ENCODE measurements at places on chromosomes 3 and 15.

GRCh38 chr3:9111866-9112265, 137.6 kb downstream of the SRGAP3 start:
- DNase-seq, result no peak

DNA sequence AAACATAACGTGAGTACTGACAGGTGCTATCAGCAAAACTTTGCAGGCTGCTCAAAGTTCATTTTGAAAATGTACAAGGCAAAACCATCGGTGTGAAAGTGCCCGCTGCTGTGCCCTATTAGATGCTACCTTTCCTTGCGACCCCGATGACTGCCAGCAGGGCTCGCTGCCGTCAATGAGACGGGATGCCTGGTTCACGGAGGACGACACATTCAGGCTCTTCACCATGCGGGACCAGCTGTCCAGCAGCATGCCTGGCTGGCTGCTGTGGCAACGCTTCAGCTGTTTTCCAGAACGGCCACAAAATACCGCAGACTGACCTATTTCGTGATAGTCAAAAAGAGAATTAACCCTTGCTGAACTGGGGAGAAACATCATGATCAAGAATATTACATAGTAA, 92.7 kb upstream of the OCA2 start:
- no peak for DNase-seq

DNA sequence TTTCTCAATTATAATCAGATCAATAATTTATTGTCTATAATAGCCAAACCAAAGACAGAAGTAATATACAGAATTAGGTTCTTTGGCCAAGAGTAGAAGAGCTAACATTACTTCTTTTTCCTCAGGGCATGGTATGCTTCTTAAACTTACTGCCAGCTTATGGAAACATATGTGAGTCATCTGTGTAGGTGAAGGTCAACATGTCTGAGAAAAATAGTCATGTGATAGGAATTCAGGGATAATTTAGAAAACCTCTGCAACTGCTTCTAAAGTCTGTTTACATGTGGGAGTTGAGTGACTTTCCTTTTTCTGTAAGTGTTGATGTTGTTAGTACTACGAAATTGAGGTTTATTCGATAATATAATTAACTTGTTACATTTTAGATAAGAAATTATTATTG, 19.2 kb upstream of the MAP6D1 start:
- DNase-seq, result no peak

DNA sequence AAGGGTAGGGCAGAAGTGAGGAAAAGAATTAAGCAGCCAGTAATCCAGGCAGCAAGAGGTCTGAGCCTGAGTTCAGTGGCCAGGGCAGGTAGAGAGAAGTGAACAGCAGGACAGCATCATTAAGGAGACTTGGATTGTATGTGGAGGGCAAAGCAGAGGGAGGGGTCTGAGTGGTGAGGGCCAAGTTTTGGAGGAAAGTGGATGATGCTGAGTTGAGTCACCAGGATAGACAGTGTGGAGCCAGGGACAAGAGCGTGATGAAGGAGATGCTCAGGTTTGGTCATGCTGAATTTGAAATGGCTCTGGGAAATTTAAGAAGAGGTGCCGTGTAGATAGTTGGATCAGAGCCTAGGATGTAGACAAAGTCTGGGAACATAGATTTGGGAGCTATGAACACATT, 93.1 kb downstream of the ARHGEF26 start:
- DNase-seq, result no peak

DNA sequence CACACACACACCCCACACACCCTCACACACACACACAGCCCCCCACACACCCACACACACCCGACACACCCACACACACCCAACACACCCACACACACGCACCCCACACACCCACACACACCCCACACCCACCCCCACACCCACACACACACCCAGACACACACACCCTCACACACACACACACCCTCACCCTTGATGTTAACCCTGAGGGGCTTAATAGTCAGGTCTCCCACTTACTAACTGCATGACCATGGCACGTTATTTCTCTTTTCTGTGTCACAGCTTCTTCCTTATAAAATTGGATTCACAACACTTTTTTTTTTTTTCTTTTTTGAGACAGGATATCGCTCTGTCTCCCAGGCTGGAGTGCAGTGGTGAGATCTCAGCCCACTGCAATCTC, 2.8 kb downstream of the GRM2 start:
- no peak for DNase-seq

DNA sequence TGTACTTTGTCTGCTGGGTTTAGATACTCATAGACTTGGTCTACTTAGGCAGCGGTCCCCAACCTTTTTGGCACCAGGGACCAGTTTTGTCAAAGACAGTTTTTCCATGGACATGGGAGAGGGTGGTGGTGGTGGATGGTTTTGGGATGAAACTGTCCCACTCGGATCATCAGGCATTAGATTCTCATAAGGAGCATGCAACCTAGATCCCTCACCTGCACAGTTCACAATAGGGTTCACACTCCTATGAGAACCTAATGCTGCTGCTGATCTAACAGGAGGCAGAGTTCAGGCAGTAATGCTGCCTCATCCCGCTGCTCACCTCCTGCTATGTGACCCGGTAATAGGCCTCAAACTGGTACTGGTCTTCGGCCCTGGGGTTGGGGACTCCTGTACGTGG, 45.3 kb downstream of the CMSS1 start:
- no peak for DNase-seq

DNA sequence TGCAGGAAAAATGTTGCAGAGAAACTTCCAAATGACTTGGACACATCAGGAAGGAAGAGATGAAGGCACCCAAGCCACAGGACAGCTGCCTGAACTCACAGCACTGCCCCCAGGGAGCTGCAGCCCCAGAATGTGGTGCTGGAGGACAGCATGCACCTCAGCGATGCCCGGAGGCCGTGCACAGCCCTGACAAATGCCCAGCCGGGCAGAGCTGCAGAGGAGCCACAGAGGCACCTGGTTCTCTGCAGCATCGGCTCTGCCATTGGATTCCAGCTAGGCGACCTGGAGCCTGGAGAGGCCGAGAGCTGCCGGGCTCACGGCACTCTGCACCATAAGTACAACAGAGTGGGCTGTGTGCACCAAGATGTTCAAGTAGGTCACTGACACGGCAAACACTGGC, 97.5 kb downstream of the OCA2 start:
- no peak for DNase-seq

- DNase-seq, result no peak
Measured at GRCh38 chr3:33174711-33175414, 43.7 kb downstream of the SUSD5 start.

DNA sequence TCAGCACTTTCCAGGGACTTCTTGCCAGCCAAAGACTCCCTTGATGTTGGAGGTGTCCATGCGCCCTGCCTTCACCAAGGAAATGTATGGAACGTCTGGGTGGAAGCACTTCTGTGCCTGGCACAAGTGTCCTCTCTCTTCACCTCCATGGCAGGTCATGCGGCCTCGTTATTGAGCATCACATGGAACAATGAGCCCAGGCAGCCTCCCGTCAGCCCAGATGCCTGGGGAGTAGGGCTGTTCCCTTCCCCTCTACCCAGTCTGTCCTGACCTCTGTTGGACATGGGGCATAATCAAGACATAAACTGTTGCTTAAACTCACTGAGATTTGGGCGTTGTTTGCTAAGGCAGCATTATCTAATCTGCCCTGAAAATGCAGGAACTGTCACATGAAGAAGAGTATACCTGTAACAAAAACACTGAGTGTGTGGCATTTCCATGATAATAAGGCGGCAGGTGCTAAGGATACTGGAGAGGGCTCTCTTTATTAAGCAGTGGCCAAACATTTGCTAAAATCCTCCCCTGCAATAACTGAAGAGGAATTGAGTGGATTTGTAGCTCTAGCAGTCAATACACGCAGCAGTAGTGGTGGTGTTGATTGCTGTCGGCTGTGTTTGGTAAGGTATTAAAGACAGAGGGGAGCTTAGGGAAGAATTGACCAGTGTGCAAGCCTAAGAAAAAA, 338.2 kb upstream of the ATP10A start:
- no peak for DNase-seq

- no peak for DNase-seq
Measured at GRCh38 chr3:187572441-187572840, 97.8 kb downstream of the SST start.

- no peak for DNase-seq
Measured at GRCh38 chr15:50911001-50911400, 2.5 kb downstream of the AP4E1 start.

- DNase-seq, result no peak
Measured at GRCh38 chr3:182787302-182788036, 5.8 kb upstream of the ATP11B start.

- DNase-seq, result no peak
Measured at GRCh38 chr3:89713196-89713595, 605.8 kb downstream of the EPHA3 start.

GRCh38 chr3:190346541-190346940, 24.3 kb upstream of the CLDN1 start:
- DNase-seq, result no peak

GRCh38 chr3:54056521-54056920, 65.8 kb upstream of the CACNA2D3 start:
- DNase-seq, result no peak

- DNase-seq, result no peak
Measured at GRCh38 chr15:89899295-89899945, 5.6 kb upstream of the AP3S2 start.

- no peak for DNase-seq
Measured at GRCh38 chr3:127458696-127459604, 131.6 kb downstream of the TPRA1 start.

- DNase-seq, result no peak
Measured at GRCh38 chr15:43121863-43122262, 11.5 kb upstream of the TMEM62 start.

DNA sequence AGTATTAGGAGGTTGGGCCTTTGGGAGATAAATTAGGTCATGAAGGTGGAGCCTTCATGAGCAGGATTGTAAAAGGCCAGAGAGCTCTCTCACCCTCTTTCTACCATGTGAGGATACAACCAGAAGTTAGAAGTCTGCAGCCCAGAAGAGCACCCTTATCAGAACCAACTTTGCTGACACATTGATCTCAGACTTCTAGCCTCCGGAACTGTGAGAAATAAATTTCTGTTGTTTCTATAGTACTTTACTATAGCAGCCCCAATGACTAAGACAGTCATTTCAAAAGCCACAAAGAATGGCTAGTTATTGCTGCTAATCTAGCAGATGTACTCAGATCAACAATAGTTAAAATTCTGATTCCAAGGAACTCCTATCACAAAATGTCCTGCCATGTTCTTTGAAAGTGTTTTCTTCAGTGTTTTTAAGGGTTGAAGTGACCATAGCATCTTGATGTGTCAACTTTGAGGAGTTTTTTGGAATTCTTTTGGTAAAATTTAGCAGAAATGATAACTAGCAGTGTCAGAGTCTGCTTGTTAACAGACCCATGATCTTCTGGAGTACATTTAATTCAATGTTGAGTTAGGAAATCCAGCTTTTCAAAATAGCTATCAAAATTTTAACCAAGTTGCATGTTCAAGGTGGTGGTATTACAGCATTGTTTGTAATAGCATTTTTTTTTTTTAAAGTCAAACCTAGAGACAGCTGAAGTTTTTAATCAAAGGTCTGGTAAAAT, 10.3 kb downstream of the DZIP3 start:
- no peak for DNase-seq

- no peak for DNase-seq
Measured at GRCh38 chr3:105526360-105527111, 159.8 kb downstream of the ALCAM start.

- no peak for DNase-seq
Measured at GRCh38 chr3:184155644-184156521, 706 bp downstream of the DVL3 start.

- DNase-seq, result no peak
Measured at GRCh38 chr3:60434950-60435349, 816.3 kb downstream of the FHIT start.

DNA sequence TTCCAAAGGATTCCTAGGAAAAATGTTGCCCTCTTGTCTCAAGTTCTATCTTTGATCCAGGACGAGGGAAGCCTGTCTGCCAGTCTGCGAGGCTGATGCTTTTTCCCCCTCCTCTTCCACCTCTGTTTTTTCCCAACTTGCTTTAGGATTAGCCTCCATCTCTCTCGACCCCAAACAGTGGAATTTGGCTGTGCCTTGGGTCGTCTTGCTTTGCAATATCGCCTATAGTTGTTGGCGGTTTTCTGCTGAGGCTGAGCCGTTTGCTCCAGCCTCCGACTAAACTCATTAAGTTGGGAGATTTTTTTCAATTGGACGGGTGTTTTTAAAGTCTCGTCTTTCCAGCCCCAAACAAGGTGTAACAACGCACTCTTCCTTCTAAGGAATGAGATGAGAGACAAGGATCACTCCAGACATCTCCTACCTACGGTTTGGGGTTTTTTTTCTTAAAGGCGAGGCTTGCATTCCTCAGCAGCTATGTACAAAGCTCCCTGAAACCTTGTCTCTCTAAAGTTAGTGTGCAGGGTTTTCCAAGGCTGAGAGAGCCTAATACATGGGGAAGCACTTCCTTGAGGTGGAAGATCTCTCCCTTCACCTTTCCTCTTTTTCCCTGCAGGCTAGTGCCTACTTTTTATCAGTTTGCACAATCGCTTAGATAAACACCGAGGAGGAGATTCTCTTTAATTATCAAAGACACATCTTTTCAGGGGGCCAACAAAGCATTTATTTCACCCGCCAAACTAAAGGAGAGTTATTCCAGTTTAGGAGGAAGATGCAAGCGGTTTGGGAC, 4.8 kb upstream of the NR2F2 start:
- no peak for DNase-seq

DNA sequence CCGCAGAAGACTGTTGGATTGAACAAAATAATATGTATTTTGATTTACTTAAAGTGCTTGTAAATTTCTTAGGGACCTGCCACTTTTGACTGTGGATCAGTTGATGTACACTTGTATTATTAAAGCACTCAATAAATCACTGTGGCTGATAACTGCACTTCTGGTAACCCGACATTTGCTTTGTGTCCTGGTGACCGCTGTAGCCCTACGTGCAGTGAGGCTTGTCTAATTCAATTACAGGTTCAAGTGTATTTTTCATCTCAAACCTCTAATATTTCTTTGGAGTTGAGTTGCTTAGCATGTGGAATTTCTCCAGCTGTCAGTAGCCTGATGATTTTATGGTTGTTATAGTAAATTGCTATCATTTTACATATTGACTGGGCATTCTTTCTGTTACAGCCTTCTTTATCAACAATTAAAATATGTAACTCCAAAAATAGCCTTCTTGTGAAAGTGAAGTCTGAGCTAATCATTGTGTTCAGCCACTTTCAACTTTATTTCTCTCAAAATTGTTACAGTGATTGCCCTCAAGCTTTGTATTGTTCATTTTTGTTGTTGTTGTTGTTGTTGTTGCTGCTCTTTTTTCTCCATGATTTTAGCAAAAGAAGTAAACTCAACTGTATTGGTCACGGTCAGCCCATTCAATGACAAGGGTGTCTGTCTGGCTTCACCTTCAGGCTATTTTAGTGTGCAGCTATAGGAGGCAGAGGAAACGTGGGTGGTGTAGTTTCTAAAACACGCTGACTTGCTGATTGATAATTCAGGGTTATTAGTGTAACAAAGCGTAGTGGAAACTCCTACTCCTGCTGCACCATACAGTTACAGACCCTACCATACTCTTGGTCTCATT, 215.1 kb upstream of the UBE2E1 start:
- no peak for DNase-seq
